ENCODE measurements at places on chromosomes 2 and 18. TPM values are rescaled to one million over a fixed set of nuclear protein-coding genes. Genes with fewer than 3 reads are reported as not detected.

Gene TEX44
- not detected for total RNA-seq

Gene UGT1A10
- total RNA-seq: not detected

Gene WDR12
- total RNA-seq: 31.0 TPM

Gene LHCGR
- total RNA-seq: 0.24 TPM

Gene EVA1A
- 2.7 TPM for total RNA-seq

Gene TUBA3E
- total RNA-seq: 1.2 TPM

Gene SOX11
- 2.8 TPM for total RNA-seq

Gene ALPG
- total RNA-seq: not detected
